ENCODE measurements at places on chromosomes 13 and 19.

DNA sequence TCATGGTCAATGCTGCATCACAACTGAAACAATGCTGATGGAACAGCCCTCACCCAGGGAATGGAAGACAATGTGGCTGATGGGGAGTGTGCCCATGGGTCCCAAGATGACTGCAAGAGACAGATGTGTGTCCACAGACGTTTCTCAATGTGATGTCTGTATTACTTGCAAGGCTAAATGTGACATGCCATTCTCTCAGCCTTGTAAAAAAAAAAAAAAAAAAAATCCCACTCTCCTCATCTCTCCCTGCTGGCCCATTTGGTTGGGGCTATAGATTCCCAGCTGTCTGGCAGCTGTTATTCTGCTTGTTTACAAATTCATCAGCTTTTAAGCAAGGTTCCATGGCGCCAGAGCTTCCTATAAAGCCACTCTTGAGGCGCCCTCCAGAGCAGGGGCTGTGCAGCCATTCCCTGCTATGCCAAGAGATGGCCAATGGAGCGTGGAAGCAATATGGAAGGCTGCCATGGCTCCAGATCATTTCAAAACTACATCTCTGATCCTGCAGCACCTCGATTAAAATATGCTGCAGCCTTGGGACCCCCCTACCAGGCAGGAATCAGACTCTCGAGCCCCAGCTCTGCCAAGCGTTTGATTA lies 294.8 kb downstream of the FOXO1 start:
- no peak for DNase-seq

- DNase-seq = no peak
These were observed 130.4 kb upstream of the MIR17HG start for GRCh38 chr13:91216928-91217700.

DNA sequence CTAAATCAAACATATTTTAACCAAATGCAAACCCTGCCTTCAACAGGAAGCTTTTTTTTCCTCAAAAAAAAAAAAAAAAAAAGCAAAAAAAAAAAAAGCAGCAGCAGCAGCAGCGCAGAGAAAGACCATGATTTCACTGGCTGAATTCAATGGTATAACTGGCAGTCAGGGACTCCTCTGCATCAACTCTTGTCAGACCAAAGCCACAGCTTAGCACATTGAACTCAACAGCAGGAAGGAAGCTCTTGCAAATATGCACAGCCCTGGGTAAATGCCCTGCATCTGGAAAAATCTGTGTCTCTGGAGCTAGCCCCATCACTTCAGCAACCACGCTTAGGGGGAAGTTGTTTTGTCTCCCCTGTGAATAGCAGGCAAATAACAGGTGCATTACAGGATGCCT lies 17.6 kb upstream of the DHRS12 start:
- no peak for DNase-seq

- no peak for DNase-seq
These were observed 79.5 kb downstream of the PCDH9 start for GRCh38 chr13:67150608-67151007.

GRCh38 chr13:48559638-48560320 lies 26.9 kb upstream of the RCBTB2 start:
- DNase-seq = no peak

DNA sequence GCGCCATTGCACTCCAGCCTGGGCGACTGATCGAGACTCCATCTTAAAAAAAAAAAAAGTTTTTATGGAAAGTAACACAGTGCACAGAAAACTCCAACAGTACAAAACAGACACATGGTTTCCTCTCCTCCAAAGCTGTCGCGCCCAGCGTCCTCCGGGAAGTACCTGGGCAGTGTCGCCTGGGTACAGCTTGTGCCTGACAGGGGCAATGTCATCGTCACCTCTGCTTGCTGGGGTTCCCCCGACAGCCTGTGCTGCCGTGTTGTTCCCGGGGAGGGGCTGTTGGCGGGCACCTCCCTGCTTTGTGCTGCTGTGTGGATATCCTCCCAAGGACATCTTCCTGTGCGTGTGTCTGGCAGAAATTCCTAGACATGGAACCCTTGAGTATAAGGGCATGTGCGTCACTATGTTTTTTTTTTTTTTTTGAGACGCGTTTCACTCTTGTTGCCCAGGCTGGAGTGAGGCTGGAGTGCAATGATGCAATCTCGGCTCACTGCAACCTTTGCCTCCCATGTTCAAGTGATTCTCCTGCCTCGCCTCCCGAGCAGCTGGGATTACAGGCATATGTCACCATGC lies 2.4 kb upstream of the F2RL3 start:
- no peak for DNase-seq

All from ureter (tissue), 1 donor.